Skin of body (tissue), 3 donors: ENCODE measurements at places on chromosomes 4 and X. TPM values are rescaled to one million over a fixed set of nuclear protein-coding genes. Genes with fewer than 3 reads are reported as not detected.

Gene SLC10A6
- 12.9 TPM for total RNA-seq

Gene TLR1
- 12.6 TPM for total RNA-seq

Gene RCHY1
- total RNA-seq: 39.3 TPM

Gene TRIM75
- not detected for total RNA-seq

Gene RNF128
- 4.2 TPM for total RNA-seq

Gene PARM1
- total RNA-seq: 18.9 TPM

Gene TMPRSS11B
- not detected for total RNA-seq

Gene GPR34
- total RNA-seq: 10.9 TPM

Gene FAM47E
- total RNA-seq: 2.1 TPM

Gene EMCN
- total RNA-seq: 20.1 TPM

Gene SCOC
- 35.2 TPM for total RNA-seq

Gene LUZP4
- not detected for total RNA-seq

Gene GSX2
- total RNA-seq: not detected

Gene MAN2B2
- 5.2 TPM for total RNA-seq

Gene FBXL5
- total RNA-seq: 104 TPM

Gene IQSEC2
- 6.6 TPM for total RNA-seq

Gene SMIM20
- 24.0 TPM for total RNA-seq

Gene KCNIP4
- 2.8 TPM for total RNA-seq

Gene FAM9C
- total RNA-seq: not detected

Gene RBM47
- total RNA-seq: 16.3 TPM

Gene BTC
- total RNA-seq: 4.1 TPM

Gene CYP4V2
- 11.6 TPM for total RNA-seq

Gene ARMCX4
- total RNA-seq: 13.5 TPM

Gene DGKK
- total RNA-seq: not detected

Gene ZCCHC12
- total RNA-seq: 0.39 TPM

Gene IRS4
- total RNA-seq: 0.69 TPM

Gene SSX4
- total RNA-seq: not detected

Gene PF4V1
- not detected for total RNA-seq

Gene FREM3
- 0.10 TPM for total RNA-seq

Gene PCDH18
- 118 TPM for total RNA-seq

Gene SLIT2
- total RNA-seq: 40.4 TPM

Gene TMSB15B
- 5.3 TPM for total RNA-seq

Gene CCSER1
- 12.3 TPM for total RNA-seq

Gene PLAC8
- total RNA-seq: 10.5 TPM

Gene PWWP3B
- 5.7 TPM for total RNA-seq

Gene SORCS2
- 5.8 TPM for total RNA-seq

Gene PUDP
- 7.7 TPM for total RNA-seq

Gene CNGA1
- 3.4 TPM for total RNA-seq

Gene CPE
- 87.3 TPM for total RNA-seq

Gene NEIL3
- total RNA-seq: 5.0 TPM

Gene RAB39B
- total RNA-seq: 0.30 TPM

Gene UGT8
- total RNA-seq: 1.5 TPM

Gene PABPC1L2A
- total RNA-seq: not detected

Gene C4orf36
- 1.9 TPM for total RNA-seq

Gene PHKA1
- 3.9 TPM for total RNA-seq

Gene HTT
- total RNA-seq: 56.2 TPM

Gene SYNPO2
- 26.7 TPM for total RNA-seq

Gene NDNF
- total RNA-seq: 21.7 TPM
